ENCODE measurements at places on chromosomes 7 and 10.

GRCh38 chr7:17832820-17833355 lies 107.4 kb downstream of the SNX13 start:
- no peak for DNase-seq

GRCh38 chr7:54992871-54993475 lies 25.8 kb upstream of the EGFR start:
- DNase-seq = peak; percentile 59

GRCh38 chr10:114970515-114970914 lies 32.5 kb downstream of the TRUB1 start:
- DNase-seq = no peak

DNA sequence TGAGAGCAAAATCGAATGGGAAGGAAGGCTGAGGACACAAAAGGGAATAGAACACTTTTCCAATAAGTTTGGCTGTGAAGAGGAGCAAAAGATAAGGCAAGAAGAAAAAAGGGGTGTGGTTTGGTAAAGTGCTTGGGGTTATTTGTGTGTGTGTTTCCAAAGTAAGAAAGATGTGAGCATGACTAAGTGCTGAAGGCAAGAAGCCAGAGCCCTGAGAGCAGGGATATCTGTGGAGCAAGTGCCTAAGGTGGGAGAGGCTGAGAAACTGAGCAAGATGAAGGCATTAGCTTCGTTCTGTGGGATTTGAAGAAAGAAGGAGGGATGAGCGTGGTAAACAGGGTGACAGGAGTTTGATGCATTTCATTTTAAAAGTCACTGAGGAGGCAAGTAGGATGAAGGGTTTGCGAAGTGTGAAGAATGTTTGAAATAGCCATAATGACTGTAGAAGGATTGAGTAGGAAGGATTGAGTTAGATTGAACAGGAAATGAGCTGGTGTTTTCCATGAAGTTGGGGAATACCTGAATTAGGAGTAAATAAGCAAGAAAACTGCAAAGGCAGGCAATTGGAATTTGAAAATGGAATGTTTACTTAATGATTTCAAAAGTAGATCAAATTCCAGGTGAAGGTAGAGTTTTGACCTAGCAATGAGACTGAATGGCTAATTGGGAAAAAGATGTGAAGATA lies 19.9 kb upstream of the SP4 start:
- no peak for DNase-seq

- DNase-seq = peak; percentile 66
These were observed 750 bp downstream of the ZNF398 start for GRCh38 chr7:149147752-149148653.

- DNase-seq = no peak
These were observed 10.4 kb downstream of the HDAC9 start for GRCh38 chr7:18505870-18506460.

DNA sequence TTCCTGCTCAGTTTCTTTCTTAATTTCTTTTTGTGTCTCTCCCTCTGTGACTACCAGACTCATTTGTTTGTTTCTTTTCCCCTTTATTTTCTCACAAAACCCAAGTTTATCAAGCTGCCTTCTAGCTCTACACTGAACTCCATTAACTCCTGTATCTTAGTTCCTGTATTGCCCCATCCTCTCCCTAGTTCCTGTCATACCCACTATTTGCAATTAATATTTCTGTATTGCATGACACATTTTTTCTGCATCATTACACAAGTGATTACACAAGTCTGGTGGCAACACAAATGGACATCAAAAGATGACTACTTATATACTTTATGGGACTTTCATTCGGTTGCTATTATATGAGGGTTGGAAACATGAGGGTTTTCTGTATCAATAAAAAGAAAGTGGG lies 26.9 kb upstream of the OR9A4 start:
- no peak for DNase-seq

- DNase-seq = no peak
These were observed 462.3 kb upstream of the POT1 start for GRCh38 chr7:125391921-125392320.

- no peak for DNase-seq
These were observed 25.0 kb downstream of the GTF2IRD1 start for GRCh38 chr7:74478671-74479065.

GRCh38 chr10:104809288-104810090 lies 168.4 kb downstream of the SORCS3 start:
- DNase-seq = no peak

- DNase-seq = no peak
These were observed 20.0 kb downstream of the ARHGAP21 start for GRCh38 chr10:24703700-24704099.

DNA sequence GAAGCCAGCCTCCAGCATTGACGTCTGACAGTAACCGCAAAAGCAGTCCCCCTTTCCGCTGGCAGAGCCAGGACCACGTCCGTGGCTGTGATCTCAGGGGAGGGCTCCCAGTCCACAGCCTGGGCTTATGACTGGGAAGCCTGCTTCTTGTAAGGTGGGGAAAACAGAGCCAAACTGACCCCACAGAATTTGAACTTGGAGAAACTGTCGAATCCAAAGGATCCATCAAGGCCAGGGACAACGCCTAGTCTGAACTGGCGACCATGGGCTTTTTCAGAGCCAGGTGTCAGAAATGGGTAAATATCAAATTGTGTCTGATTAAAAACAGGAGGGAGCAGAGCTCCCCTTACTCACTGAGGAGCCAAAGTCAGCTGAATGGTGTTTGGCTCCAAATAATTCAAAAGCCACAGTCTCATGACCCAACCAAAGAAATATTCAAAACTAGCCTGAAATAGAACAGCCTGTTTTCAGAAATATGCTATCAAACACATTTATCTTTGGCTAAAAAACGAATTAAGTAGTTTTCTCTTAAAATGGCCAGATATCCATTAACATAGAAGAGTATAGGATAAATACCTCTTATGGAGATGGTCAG lies 751.4 kb upstream of the GALNT17 start:
- no peak for DNase-seq

GRCh38 chr7:129990403-129991192 lies 37.8 kb upstream of the UBE2H start:
- DNase-seq = peak; percentile 66

GRCh38 chr10:34513636-34514035 lies 301.5 kb downstream of the PARD3 start:
- no peak for DNase-seq

DNA sequence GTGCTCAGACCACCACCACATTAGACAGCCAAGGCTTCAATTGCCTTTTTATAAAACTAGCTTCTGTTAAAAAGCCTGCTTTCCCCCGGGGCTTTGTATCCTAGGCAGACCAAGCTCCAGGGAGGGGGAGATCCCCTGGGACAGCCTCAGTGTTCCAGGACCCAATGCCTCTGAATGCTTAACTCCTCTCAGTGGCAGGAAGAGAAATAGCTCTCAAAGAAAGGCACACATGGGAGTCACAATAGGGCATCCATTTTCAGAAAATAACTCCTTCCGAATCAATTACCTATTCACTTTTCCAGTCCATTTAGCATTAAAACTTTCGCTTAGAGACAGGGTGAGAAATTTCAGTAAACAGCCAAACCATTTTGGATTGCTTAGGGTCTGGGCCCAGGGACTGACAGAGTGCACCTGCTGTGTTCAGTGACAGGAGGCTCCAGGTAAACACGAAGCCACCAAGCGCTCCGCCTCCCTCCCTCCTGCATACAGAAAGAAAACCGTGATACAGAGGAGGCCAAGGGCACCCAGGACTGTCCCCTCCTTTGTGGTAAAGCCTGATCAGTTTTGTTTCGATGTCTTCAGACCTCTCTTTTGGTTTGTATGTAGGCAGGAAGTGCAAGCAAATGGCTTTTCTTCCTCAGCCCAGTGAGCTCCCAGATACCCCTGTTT lies 599.7 kb downstream of the KCNMA1 start:
- no peak for DNase-seq

All from left lobe of liver (tissue), 2 donors.